ENCODE measurements at places on chromosomes 7 and 10.

- DNase-seq, result no peak
Measured at GRCh38 chr10:14409247-14409646, 78.5 kb upstream of the FRMD4A start.

GRCh38 chr7:43220250-43220649, 107.8 kb downstream of the HECW1 start:
- DNase-seq, result no peak

- no peak for DNase-seq
Measured at GRCh38 chr7:92992932-92993331, 124.8 kb downstream of the SAMD9 start.

GRCh38 chr7:1650363-1651030, 19.6 kb upstream of the ELFN1 start:
- DNase-seq, result no peak

DNA sequence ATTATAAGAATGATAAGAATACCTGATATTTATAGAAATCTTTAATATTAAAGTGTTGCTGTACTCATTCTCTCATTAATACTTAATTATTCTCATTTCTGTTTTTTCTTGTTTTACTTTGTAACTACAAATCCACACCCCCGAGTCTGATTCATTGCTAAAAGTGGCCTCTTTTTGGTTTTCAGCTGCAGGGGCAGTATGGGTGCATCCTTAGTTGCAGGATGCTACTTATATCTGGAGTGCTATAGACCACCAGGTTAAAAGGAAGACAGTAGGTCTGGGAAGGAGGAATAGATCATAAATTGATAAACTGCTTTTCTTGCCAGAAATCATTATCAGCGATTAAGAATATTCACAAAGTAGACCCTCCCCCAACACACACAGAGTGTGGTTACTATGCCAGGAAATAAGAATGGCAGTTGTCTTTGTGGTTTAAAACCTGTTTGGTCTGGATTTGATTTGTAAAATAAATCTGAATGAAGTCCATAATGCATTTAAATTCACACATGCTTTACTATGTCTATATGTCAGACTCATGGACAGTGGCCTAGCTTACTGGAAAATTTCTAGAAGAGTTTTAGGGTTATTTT, 96.5 kb downstream of the NRF1 start:
- no peak for DNase-seq

DNA sequence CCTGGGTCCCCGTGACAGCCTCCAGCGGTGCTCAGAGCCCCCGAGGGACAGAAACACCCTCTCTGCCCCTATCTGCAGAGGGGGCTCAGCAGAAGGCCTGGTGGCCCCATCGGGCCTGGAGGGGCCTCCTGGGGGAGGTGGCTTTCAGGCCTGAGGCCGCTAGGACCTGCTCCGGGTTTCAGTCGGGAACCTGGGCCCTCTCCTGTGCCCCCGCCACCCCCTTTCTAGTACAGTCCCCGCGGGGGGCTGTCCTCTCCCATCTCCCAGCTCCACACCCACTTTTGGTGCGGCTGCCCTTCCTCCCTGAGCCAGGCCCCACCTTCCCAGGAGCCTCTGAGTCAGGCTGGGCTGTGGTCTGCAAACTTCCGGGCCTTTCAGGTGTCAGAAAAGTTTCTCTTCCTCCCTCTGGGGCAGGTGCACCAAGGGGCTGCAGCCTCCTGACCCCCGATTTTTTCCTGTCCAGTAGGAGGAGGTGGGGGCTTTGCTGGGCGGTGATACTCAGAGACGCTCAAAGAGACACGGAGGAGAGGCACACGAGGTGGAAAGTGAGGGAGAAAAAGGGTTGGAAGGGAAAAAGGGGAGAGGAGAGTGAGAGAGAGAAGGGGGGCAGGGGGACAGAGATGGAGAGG, 692 bp downstream of the CARD11 start:
- no peak for DNase-seq

GRCh38 chr7:47056731-47057130, 525.2 kb downstream of the TNS3 start:
- no peak for DNase-seq

Measured in midbrain (tissue), 1 donor.